ENCODE measurements at places on chromosomes 2 and 18. TPM values are rescaled to one million over a fixed set of nuclear protein-coding genes. Genes with fewer than 3 reads are reported as not detected.

GRCh38 chr2:100365434-100365833 is 43.1 kb upstream of the LONRF2 start:
- H3K36me3 ChIP-seq: no peaks in the 10 kb centered on the region
- no peaks in the 10 kb centered on the region for H3K4me1 ChIP-seq
- H3K4me3 ChIP-seq: no peak overlapping the region
- no peak for DNase-seq
- no peak overlapping the region for H3K27ac ChIP-seq

GRCh38 chr18:42784632-42785031 is 330.9 kb downstream of the RIT2 start:
- H3K36me3 ChIP-seq: no peaks in the 10 kb centered on the region
- no peak for DNase-seq
- no peak overlapping the region for H3K27ac ChIP-seq
- no peaks in the 10 kb centered on the region for H3K4me1 ChIP-seq
- no peak overlapping the region for H3K4me3 ChIP-seq
- H3K27me3 ChIP-seq: no peaks in the 10 kb centered on the region

GRCh38 chr2:120189189-120189588 is 34.0 kb downstream of the TMEM185B start:
- H3K27me3 ChIP-seq: no peaks in the 10 kb centered on the region
- no peak for DNase-seq
- no peak overlapping the region for H3K27ac ChIP-seq
- no peak overlapping the region for H3K4me3 ChIP-seq

GRCh38 chr2:241986836-241987641 is 117.5 kb downstream of the RTP5 start:
- no peak overlapping the region for H3K4me3 ChIP-seq
- DNase-seq: no peak
- H3K27ac ChIP-seq: no peak overlapping the region
- H3K36me3 ChIP-seq: no peaks in the 10 kb centered on the region
- no peaks in the 10 kb centered on the region for H3K27me3 ChIP-seq

DNER gene
- total RNA-seq: 3.0 TPM
